ENCODE measurements at places on chromosomes 2 and 18.

DNA sequence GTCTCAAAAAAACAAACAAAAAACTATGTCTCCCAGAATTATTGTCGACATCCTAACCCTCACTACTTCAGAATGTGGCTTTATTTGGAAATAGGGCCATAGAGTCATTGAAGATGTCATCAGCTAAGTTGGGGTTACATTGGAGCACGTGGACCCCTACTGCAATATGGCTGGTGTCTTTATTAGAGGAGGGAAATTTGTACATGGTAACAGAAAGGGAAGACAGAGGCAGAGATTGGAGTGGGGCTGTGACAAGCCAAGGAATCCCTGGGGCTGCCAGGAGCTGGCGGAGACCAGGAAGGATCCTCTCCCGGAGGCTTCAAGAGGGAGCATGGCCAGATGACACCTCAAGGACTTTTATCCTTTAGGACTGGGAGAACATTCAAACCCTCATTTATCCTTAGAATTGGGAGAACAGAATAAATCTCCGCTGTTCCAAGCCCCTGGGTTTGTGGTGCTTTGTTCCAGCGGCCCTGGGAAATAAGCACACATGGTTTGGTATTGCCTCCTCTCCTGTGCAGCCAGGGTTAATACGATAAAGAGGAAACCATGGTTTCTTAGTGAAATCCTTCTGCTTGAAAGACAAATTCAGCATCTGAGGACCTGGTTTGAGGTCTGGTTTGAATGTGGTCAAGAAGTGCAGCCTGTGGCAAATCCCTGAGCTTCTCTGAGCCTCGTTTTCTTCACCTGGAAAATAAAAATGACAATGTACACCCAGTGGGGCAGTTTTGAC, 184.7 kb downstream of the MYCN start:
- DNase-seq = no peak

DNA sequence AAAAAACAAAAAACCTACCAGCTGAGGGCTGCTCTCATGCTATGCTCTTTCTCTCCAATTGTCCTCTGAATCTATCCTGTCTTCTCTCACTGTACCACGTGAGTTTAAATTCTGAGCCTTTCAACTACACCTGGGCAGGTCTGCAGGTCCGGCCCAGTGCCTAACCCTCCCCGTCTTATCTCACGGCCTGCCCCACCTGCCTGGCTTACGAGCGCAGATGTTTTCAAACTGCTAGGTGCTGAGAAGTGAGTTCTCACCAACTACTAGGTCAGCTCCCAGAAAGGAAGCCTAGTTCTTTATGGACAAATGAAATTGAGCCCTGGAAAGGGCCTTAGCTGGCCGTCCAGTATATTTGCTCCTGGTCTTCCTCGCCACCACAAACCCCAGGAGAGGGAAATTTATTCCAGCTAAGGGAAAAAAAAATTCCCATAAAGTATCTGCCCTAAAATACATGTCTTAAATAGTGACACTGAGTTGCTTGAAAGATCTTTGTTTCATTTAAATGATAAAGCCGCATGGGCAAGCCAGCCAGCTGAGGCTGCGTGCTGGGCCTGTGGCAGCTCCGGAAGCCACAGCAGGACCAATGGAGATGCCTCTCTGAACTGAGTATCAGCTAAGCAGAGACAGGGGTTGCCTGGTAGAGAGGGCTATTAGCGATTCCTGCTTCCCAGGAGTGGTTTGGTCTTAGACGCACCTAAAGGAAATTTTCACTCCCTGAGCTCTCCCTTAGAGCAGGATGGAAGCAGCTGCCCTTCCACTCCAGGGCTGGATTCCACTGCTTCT, 92.5 kb upstream of the NCK2 start:
- no peak for DNase-seq

- DNase-seq = no peak
Measured at GRCh38 chr2:65164426-65164891, 34.6 kb upstream of the RAB1A start.

- no peak for DNase-seq
Measured at GRCh38 chr2:107936433-107937359, 49.6 kb upstream of the SLC5A7 start.

DNA sequence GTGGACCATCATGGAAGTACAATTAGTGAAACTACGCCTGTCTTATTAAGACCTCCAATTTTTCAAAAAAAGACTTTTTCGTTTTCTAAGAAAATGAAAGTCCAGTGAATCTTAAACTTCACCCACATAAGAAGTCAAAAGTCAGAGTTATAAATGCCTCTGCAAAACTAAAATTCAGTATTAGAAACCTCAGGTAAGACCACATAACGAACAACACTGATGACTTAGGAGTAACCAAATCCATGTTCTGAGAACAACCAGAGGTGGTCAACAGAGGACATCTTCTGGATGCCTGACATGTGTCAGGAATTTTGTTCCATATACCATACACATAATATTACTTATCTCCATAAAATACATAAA, 62.4 kb downstream of the RPL31 start:
- no peak for DNase-seq

Data from activated CD8-positive, alpha-beta memory T cell treated with anti-CD3 and anti-CD28 coated beads, Interleukin-2, amount 50 U/mL, for 4 hours (primary cell).